KG1 (cell line): ENCODE measurements at places on chromosomes 16 and 17.

DNA sequence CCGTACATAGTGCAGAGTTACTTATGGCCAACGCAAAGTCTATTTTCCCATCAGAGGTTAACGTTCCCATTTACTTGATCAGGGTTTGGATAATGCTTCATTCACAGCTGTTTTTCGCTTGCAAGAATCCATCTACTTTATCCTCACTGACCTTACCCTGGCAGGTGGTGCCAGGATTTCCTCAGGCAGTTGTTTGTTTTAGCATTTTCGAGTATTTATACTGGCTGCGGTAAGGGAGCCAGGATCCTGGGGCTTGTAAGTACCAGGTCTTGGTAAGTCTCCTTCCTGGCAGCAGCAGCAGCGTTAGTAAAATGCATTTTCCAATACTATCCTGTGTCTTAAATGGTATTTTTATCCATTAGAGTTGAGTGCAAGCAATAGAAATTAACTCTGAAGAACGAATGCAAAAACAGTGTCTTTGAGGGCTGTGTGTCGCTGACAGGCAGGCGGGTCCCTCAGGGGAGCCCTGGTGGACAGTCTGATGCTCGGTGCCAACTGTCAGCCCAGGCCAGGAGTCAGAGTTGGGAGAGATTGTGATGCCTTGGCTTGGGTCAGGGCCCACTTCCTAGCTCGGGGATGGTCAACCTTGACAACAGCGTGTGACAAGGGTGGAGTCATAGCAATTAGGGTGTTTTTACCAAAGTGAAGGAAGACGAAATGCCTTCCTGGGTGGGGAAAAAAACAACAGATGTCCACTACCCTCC, 92.4 kb upstream of the HSBP1 start:
- no peak for DNase-seq

GRCh38 chr17:82939621-82940135, 99.9 kb upstream of the ZNF750 start:
- no peak for DNase-seq

DNA sequence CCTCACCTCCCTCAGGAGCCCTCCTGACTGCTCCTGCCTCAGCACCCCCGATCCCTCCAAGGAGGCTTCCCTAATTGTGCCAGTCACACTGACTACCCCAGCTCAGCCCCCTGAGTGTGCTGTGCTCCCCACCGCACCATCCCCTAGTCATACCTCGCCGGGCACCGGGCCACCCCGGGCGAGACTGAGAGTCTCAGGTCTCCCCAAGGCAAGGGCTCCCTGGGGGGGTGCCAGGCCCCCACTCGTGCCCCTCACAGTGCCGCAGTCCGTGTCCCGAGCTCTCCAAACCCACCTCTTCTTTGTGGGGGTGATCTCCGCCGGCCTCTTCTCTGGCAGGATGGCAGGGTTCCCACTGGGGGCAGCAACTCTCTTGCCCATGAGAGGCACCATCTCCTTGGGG, 3.2 kb downstream of the TRPV3 start:
- no peak for DNase-seq

- DNase-seq, result no peak
Measured at GRCh38 chr16:74767749-74768148, 6.9 kb downstream of the FA2H start.

DNA sequence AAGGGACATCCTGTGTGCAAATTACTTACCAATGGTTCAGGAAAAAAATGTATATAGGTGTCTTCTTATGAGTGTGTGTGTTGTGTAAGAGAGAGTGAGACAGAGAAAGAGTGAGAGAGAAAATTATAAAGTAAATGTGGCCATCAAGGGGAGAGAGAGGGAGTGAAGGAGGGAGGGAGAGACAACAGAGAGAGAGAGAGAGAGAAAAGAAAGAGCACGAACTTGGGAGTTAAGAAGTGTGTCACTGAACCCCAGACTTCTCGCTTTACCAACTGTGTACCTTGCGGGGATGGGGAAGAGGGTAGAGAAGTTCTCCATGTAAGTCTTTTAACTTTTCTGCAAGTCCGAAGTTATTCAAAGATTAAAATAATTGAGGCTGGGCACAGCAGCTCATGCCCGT, 28.8 kb upstream of the ARL4D start:
- no peak for DNase-seq

DNA sequence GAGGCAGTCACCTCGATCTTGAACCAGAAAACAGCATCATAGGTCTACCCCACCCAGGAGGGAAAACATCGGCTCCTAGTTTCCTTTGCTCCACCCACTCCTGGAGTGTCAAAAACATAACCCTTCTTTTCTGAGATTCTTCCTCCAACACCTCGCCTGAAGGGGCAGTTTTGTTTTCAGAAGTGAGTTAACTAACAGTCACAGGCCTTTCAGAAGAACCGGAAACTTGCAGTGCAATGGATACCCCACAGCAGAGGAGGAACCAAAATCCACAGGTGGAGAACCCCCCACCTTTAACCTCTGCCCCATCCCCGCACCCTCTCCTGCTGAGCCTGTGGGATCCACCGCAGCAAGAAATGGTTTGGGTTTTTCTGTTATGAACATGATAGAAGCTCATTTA, 7.8 kb upstream of the TEX2 start:
- no peak for DNase-seq
